ENCODE measurements at places on chromosomes 12 and 14.

GRCh38 chr14:36009643-36010042, 166.9 kb downstream of the PTCSC3 start:
- DNase-seq = no peak

DNA sequence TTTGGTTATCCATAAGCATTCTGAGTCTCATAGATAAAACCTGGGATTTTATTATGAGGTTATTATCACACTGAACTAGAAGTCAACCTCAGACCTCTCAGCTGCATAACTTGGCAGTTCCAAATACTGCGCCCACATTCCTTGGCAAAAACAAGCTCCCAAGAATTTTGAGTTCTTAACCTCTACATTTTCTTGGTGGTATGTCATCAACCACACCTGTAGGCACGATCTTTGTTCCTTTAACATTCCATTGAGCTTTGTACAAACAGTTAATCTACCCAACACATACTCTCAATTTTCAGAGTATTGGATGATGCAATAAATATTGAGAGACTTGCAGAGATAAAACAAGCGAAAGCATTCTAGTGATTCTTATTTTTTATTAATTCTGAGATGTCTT, 371.8 kb upstream of the PRICKLE1 start:
- DNase-seq = no peak

GRCh38 chr12:76003355-76003638, 28.3 kb downstream of the PHLDA1 start:
- DNase-seq = no peak

DNA sequence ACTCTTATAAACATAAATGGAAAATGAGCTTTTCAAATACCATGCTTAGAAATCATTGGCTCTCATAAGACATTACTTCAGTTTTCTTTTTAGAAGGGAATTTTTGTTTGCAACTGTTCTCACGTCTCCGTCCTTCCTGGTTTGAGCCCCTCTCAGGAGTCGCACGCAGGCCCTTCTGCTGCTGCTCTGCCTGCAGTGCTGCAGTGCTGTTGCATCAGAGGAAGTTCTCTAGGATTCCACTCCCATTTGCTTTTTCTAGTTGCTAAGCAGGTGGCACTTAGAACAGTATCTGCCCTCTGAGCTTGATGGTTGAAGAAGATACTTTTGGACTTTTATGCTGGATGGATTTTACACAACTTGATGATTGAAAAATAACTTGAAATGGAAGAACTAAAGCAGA, 70.8 kb downstream of the SCN8A start:
- no peak for DNase-seq

DNA sequence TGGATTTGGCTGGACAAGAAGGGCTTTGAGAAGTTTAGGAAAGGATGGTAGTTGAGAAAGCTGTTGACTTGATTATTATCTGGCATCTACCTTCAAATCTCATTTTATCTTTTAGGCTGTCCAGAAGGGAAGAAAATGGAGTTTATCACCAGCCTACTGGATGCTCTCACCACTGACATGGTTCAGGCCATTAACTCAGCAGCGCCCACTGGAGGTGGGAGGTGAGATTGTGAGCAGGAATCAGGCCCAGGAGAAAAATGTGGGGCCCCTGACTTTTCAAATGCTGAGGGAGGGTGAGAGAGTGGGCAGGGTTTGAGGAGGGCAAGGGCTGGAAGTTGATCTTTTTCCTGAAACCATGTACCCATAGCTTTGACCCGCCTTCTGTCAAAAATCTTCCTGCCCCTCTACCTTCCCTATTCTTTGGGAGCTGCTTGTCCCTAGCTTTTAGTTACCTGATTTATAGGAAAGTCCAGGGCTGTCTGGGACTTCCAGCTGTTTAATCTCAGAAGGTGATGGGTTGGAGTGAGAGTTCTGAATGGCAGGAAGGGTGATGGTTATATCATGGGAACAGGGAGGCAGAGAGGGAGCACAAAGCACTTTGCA, 134.2 kb downstream of the SMOC1 start:
- DNase-seq = peak; percentile 87

GRCh38 chr12:118582863-118583262, 206.5 kb downstream of the SUDS3 start:
- DNase-seq = no peak

DNA sequence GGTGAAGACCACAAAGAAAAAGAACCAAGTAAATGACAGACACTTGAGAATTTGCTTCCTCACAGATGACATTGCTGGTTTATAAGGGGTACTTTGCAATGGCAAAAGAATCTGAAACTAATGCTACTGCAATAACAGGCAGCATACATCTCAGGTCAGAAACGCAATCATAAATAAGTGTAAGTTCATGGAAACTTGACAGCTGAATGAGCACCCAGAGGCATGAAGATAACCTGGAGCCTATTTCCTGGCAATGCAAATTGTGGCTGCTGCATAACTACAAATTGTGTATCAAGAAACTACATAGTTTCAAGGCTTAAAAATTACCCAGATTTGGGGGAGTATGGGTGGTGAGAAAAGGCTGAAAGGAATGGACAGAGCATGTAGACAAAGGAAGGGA, 8.5 kb upstream of the MYO1A start:
- DNase-seq = no peak

GRCh38 chr14:55277972-55278740, 6.9 kb downstream of the FBXO34 start:
- DNase-seq = no peak

GRCh38 chr12:121144416-121144914, 11.8 kb downstream of the P2RX7 start:
- DNase-seq = no peak

DNA sequence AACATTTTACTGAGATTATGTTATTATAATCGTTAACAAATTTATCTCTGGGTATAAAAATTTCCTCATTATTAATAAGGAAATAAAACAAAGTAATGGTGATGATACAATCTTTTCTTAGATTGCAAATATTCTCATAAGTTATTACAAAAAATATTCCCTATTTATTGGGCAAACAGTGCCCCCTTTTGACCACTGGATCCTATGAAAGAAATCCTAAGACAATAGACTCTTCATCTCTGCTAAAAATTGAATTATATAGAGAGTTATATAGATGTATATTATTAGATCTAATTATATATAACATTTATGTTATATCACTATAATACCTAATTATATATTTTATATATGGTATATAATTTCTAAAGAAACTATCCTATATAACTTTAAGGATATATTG, 94.2 kb upstream of the FGD4 start:
- DNase-seq = no peak

GRCh38 chr12:43882578-43883178, 46.8 kb downstream of the TMEM117 start:
- DNase-seq = peak; percentile 37

GRCh38 chr14:64265222-64265621, 28.9 kb downstream of the ESR2 start:
- no peak for DNase-seq

- DNase-seq = no peak
These were observed 1.7 kb upstream of the KLC1 start for GRCh38 chr14:103627073-103628025.

DNA sequence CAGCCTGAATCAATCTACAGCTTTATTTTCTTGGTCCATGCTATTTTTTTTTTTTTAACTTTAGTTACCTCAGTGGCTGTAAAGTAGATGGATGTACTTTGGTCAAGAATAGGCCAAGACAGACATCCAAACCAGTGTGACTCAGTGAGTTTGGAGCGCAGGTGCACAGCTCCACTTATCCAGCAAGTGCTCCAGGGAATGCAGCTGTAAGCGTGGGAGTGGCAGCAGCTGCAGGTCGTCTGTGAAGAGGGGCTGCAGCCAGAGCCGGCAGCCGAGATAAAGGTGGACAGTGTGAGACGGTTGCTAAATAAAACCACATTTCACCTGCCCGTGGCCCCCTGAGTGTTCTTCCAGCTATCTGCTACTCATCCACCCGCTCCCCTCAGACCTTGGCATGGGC, 1018.7 kb downstream of the AACS start:
- no peak for DNase-seq

GRCh38 chr14:77097006-77097699, 905 bp upstream of the CIPC start:
- no peak for DNase-seq

GRCh38 chr14:73785834-73786635, 65.6 kb upstream of the PTGR2 start:
- peak; percentile 58 for DNase-seq

DNA sequence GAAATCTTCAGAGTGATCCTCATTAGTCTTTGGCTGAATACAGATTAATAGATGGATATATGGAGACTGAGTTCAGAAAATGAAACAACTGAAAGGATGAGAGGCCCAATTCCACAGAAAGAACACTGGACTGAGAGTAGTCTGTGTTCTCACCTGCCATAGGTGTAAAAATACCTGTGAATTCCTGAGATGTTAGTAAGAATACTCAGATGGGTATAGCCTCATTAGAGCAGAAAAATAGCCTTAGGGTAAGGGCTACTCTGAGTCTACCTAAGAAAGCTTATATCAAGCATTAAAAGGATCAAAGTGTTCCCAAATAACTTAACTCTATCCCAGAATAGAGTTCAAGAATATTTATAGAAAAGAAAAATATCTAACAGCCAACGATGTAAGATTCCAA, 1510.3 kb upstream of the SEL1L start:
- DNase-seq = no peak

DNA sequence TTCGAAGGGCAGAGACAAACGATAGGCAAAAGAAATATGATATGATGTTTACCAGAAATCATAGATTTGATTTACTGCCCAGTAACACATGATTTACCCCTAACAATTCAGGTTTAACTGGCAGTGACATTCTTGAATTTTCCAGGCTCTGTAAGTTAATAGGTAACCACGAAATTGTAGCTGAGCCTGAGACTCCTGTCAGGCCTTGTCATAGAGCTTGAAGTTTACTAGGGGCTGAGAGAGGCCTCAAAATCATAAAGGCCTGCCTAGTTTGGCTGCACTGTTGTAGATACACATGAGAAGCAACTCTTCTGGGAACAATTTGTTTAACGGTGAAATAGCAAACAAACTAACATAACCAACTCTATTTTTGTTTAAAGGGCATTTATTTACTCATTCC, 3.3 kb downstream of the ERP27 start:
- DNase-seq = no peak

- DNase-seq = no peak
These were observed 95.0 kb upstream of the MON2 start for GRCh38 chr12:62371661-62372060.

GRCh38 chr12:103540319-103540718, 44.6 kb upstream of the C12orf42 start:
- DNase-seq = no peak

DNA sequence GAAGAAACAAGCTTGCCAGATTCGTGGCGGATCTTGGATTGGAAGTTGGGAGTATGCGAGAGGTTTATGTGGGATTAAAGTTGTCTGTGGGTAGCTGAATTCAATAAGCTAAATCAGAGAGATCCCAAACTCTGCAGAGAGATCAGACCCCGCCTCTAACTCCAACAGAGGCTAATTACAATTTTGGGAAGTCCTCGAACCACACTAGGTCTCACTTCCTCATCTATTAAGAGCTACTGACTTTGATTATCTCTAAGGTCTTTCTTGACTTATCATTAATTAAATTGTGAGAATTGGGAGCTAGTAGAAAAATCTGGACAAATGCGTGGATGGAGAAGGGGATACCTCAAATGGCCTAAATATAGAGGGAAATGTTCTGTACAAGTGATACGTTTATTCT, 9.1 kb downstream of the NTF3 start:
- DNase-seq = no peak

- DNase-seq = no peak
These were observed 263.5 kb downstream of the DPF3 start for GRCh38 chr14:72630374-72630773.
